ENCODE measurements at places on chromosomes 6 and 20.
A peak's percentile ranks its signal among the peaks of the same experiment; 100 is the strongest.

DNA sequence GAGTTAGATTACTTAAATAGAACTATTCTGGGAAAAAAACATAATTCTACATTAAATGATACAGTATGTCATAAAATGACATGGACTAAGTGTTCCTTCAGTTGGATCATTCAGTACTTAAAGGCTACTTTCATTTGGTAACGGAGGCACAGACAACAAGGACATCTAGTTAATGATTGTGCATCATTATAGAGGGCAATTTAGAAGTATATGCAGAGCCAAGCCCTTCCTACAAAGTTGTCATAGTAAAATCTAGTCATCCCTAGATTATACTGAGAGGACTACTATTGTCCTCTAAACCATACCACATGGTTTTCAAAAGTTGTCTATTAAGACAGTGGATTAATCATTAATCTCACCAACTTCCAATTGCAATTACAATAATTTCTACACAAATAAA lies 53.9 kb upstream of the STXBP5 start:
- no peak for DNase-seq

DNA sequence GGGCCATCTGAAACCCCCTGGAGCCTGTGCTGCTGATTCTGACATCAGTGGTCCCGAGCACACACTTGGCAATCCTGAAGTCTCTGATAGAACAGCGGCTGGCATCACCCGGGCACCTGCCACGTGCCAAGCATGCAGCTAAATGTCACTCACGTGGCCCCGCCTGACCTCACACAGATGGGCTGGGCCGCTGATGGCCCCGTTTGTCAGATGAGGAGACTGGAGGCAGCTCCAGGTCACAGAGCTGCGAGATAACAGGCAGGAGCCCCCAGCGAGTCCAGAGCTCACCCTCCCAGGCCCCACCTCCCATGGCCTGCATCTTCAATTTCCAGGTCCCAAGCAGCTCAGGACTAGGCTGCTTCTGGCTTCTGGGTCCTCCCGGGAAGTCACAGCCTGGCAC lies 67.2 kb downstream of the YTHDF1 start:
- DNase-seq, result no peak

- DNase-seq, result peak; percentile 30
These were observed 329.8 kb upstream of the SOX4 start for GRCh38 chr6:21263531-21264287.

DNA sequence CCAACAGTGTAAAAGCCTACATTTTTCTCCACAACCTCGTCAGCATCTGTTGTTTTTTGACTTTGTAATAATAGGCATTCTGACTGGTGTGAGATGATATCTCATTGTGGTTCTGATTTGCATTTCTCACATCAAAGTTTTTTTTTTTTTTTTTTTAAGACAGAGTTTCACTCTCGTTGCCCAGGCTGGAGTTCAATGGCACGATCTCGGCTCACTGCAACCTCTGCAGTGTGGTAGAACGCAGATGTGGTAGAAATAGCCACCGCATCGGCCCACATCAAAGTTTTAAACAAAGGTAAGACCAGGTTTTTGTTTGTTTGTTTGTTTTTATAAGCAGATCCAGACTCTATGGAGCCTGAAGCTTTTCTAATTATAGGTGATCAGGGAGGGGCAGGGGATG lies 12.7 kb upstream of the PPP1R3G start:
- DNase-seq, result no peak

- DNase-seq, result no peak
These were observed 332.6 kb downstream of the UTRN start for GRCh38 chr6:144617708-144618107.

- DNase-seq, result no peak
These were observed 58.3 kb downstream of the WDR27 start for GRCh38 chr6:169643521-169643920.

DNA sequence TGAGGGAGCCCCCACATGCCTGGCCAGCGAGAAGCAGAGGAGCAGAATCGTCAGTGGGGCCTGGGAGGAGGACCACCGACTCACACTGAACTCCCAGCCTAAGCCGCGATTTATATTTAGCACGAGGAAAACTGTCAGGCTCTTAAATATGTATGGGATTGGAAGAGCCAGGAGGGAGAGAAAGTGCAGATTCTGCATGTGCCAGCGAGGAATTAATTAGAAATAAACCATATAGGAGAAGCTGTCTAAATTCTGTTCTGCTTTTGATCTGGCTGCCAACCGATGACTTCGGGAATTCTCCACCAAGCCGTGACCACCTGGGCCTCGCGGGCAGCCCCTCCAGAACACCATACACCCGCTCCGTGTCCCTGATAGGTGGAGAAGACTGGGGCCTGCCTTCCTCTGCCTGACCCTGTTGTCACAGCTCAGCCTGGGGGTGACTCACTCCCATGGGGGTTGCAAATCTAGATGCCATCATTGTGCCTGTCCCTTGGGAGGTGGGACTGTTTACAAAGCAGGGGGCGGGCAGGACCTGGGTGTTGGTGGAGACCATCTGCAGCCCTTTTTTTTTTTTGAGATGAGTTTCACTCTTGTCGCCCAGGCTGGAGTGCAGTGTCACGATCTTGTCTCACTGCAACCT lies 91.1 kb upstream of the PMEPA1 start:
- no peak for DNase-seq

DNA sequence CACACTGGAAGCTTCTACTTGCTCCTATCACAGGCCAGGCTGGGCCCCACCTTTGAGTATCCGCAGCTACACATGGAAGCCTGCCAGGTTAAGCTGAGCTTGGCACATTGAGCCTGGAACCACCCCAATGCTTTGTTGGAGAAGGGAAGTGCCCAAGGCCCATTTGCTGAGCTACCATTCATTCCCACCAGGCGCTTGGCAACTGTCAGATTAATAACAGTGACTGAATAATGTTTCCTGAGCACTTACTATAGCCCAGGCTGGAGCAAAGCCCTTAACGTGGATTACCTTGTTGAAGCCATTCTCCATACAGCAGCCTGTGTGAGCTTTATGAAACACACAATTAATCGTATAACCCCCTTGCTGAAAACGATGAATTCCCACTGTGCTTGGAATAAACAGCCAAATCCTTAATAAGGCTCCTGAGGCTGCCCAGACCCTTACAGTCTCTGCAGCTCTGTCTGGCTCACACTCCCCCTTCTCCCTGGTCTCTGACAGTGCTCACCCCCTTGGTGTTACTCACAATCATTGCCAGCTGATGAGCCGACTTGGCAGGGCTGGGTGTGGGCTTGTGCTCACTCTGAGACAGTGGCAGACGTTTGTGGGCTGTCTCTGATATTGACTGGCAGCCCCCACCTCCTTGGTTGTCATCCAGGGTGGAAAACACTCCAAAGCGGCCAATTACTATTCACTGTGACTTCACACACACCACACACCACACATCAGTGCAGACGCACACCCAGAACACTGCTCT lies 357.1 kb downstream of the MAFB start:
- no peak for DNase-seq

DNA sequence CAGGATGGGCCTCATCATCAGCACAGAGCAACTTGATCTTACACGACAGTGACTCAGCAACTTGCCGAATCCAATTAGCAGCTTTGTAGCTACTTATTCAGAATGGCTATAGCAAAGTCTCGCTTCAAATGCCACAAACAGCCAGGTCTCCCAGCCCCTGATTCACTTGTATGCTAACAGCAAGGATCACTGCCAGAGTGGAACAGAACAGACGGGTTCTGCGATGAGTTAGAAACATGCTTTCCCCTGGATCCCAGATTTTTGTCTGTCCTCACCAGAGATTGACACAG lies 254.4 kb downstream of the NRN1 start:
- DNase-seq, result peak; percentile 9

DNA sequence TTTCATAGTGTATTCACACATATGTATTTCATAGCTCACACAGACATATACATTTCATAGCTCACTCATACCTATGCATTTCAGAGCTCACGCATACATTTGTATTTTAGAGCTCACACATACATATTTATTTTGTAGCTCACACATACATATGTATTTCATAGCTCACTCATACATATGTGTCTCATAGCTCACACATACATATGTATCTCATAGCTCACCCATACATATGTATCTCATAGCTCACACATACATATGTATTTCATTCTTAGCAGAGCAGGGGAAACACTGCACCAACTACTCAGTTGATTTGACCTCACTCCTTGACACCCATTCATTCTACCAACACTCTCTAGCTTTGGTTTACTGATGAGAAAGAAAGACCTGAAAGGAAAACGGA lies 713.6 kb downstream of the QKI start:
- no peak for DNase-seq

- no peak for DNase-seq
These were observed 3.9 kb downstream of the PLTP start for GRCh38 chr20:45908084-45908483.

- DNase-seq, result no peak
These were observed 7.9 kb downstream of the TBX18 start for GRCh38 chr6:84756466-84756865.

DNA sequence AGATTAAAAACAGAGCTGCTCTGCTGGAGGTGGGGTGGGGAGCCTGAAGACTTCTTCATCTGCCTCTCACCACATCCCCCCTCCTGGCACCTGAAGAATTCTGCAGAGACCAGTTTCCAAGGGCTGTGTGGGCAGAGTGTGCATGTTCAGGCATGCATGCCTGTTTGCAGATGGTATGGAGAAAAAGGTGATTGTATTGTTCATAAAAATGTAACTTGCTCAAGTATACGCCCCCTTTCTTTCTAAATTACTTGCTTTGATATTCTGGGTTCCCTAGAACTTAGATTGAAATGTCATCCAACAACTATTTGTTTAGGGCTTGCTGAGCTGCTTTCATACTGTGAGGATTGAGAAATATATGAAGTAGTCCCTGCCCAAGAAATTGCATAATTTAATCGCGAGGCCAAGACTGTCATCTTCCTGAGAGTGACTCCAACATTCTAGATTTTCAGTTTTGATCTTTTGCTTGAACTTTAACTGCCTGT lies 83.6 kb downstream of the LCA5 start:
- DNase-seq, result no peak

- peak; percentile 9 for DNase-seq
These were observed 105.0 kb downstream of the OLIG3 start for GRCh38 chr6:137389150-137389704.
